NCI-H1092 (cell line): ENCODE measurements at places on chromosomes 12 and 14.

- peak; percentile 68 for DNase-seq
Observed at GRCh38 chr14:104206281-104206904, 68.0 kb downstream of the KIF26A start.

DNA sequence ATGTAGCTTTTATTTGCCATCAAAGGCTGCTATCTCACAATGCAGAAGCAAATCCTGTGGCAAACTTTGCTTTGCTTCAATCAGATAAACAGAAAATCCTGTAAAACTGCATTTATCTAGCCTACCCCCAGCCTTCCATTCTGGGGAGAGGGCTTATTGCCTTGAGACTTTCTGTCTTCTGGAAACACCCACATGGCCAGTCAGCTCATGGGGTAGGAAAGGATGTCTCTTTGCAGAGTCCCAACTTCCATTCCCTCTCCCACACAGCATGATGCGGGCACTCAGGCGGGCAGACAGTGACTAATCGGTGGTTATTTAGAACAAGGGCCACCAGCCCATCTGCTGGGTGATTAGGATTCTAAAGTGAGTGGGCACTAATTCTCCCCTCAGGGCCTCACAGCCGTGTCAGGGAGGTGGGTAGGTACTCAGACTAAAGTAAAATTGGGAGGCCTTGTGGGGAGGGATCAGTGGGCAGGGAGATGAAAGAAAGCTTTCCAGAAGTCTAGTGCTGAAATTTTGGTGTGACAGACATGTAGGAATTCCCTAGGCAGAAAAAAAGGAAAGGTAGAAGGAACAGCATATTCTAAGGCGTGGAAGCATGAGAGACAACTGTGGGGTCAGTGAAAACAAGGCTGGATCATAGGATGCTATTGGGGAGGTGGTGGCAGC, 720.5 kb downstream of the VRK1 start:
- DNase-seq: no peak

DNA sequence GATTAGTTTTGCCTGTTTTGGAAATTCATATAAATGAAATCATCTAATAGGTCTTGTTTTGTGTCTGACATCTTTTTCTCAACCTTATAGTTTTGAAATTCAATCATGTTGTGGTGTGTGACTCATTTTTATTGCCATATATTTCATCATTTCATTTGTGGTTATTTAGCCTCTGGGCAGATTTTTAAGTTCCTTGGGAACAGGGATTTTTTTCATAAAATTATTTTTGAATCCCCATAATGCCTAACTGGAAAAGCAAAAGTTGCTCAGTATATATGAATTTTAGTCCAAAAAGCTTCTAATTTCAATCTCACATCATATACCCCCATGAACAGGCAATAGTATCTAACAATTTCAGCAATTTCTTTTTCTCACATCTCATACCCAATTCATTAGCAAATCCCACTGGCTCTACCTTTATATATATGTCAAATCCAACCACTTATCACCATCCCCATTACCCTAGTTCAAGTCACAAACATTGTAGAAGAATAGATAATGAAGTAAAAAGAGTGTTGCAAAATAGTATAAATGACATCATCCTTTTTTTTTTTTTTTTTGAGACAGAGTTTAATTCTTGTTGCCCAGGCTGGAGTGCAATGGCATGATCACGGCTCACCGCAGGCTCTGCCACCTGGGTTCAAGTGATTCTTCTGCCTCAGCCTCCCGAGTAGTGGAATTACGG, 2.6 kb upstream of the OR6J1 start:
- no peak for DNase-seq

DNA sequence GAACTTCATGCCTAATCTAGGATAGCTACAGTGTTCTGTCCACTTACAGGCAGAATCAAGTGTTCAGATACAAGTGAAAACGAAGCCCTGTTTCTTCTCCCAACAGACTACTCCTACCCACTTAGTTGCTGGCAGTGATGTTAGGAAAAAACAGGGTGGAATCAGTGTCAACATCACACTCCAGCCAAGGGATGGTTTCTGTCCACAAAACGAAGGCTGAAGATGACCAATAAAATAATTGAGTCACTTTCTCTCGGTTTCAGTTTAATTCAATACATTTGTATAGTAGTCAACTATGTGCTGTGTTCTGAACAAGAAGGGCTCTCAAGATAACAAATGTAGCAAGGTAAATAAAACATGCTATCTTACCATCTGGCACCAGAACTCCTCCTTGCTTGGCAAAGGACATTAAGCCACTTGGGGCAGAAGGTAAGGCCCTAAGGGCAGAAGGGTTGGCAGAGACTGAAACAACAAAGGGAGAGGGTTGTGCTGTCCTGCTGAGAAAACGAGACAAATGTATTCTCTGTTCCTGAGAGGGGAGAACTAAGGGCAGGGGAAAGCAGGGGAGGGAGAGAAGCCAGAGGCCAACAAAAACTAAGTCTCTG, 393.6 kb downstream of the DPF3 start:
- no peak for DNase-seq

DNA sequence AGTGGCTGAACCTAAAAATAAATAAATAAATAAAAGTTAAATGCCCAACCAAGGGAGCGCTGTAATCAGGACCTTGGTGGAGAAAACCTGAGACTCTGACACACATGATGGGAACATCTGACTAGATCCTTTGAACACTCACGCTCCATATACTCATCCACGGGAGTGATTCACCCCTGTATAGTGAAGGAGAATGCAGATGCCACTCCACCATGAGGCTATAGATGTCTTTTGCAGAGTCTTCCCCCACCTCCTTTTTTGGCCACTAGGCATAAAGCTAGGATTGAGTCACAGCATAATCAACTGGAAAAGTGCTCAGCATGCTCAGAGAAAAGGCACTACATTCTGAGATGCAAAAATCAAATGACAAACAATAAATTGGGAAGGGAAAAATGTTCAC, 19.0 kb downstream of the ADAM20 start:
- DNase-seq: no peak

DNA sequence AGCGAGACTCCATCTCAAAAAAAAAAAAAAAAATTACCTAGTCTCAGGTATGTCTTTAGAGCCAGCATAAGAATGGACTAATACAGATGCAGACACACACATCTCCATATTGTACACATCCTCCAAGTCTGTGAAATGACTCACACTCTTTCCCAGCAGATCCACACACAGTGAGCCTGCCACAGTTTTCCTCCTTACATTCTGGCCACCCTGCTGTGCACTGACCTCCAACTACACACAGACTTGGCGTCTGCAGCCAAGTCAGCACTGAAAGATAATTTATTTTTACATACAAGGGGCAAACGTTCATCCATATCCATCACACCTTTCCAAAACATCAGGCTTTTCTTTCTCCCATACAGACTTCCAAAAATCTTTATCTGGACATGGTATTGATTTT, 115.9 kb downstream of the SLC25A21 start:
- no peak for DNase-seq
